ENCODE measurements at places on chromosomes 16 and 17.

- no peak for DNase-seq
These were observed 14.1 kb downstream of the MAP3K14 start for GRCh38 chr17:45302649-45303173.

GRCh38 chr16:27718201-27719105 lies 168.5 kb downstream of the KATNIP start:
- DNase-seq = no peak

DNA sequence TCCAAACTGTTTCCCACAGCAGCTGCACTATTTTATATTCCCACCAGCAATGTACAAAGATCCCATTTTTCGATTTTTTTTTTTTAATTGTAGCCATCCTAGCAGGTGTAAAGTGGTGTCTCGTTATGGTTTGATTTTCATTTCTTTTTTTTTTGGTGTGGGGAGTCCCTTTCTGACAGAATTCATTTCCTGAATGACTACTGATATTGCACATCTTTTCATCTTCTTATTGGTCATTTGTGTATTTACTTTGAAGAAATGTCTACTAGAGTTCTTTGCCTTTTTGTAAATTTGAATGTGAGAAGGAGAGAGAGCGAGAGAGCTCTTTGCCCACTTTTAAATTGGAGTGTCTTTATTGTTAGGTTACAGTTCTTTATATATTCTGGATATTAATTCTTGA lies 14.0 kb downstream of the CYB5B start:
- DNase-seq = no peak

DNA sequence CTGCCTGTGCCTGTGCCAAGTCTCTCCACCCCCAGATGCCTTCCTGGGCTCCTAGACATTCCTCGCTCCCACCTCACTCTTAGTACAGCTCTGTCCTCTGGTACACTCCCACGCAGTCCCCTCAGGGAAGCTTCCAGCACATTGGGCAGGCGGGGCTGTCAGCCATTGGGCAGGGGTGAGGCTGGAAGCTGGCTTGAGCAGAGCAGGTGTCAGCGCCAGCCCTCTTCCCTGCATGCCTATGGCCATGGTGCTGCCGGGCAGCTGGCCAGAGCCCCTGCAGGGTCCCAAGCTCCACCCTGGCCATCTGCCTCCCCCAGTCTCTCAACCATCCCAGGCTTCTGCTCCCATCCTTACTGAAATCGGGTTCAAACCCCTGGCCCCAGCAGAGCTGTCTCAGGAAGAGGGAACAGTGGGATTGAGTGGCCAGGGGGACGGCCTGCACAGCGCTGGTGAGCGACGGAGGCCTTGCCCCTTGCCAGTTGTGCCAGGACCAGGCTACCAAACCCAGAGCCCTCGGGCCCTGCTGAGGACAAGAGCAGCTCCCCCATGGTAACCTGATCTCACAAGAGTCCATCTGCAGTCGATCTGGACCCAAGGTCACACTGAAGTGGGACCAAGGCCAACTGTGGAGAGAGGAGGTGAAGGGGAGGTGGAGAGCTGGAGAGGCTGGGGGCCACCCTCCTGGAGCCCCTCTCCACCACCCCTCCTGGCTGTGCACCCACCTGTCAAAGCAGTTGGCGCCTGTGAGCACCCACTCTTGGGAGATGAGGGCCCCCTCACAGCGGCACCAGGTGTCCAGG lies 2.4 kb upstream of the B9D1 start:
- no peak for DNase-seq
